ENCODE measurements at places on chromosomes 12 and 14.
A peak's percentile ranks its signal among the peaks of the same experiment; 100 is the strongest.

GRCh38 chr12:130266751-130267150, 70.9 kb upstream of the PIWIL1 start:
- DNase-seq: no peak

- no peak for DNase-seq
These were observed 88.7 kb downstream of the HECTD1 start for GRCh38 chr14:31118892-31119291.

DNA sequence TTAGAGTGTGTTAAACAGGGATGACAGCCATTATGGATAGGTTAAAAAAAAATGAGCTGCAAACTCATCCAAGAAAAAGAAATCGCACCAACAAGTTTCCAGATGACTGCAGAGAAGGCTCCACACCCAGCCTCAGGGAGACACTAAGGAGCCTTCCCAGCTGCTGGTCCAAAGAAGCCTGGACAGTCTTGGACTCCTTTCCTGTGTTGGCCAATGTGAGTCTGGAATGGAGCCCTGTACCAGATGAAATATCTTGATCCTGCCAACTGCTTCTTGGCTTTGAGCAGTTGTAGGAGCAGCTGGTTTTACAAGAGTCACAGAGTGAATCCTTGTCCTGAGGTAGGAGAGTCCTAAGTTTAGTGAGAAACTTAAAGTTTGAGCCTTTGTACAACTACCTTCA, 44.5 kb downstream of the SLC38A1 start:
- DNase-seq: no peak

GRCh38 chr14:99043756-99044155, 228.2 kb downstream of the BCL11B start:
- DNase-seq: no peak

- no peak for DNase-seq
These were observed 2.0 kb upstream of the EMP1 start for GRCh38 chr12:13194401-13195110.

DNA sequence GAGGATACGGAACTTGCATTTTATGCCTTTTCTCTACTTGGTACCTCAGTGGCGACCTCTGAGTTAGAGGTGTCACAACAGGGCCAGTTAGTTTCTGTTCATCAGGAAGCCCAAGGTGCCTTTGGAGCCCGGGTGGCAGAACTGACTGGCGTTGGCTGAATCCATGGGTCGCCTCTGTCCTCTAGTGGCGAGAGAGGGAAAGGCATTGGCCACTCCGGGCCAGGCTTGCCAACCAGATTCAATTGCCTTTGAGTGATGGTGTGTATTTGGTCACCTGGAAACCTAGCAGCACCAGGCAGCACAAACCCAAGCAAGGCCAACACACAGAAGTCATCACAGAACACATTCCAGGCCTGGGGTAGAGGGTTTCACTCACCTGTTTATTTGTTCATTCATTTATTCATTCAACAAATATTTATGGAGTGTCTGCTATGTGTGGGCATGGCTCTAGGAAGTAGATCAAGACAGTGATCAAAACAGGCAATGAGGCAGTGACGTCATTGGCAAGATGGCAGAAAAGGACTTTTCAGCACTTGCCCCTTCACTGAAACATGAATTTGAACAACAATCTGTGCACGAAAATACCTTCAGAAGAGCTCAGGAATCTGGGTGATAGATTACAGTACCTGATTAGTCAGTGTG, 40.5 kb upstream of the KCNA5 start:
- peak; percentile 5 for DNase-seq

- DNase-seq: no peak
These were observed 42.2 kb downstream of the FNTB start for GRCh38 chr14:65028937-65029336.

- DNase-seq: no peak
These were observed 76.9 kb downstream of the PPHLN1 start for GRCh38 chr12:42402821-42403411.

DNA sequence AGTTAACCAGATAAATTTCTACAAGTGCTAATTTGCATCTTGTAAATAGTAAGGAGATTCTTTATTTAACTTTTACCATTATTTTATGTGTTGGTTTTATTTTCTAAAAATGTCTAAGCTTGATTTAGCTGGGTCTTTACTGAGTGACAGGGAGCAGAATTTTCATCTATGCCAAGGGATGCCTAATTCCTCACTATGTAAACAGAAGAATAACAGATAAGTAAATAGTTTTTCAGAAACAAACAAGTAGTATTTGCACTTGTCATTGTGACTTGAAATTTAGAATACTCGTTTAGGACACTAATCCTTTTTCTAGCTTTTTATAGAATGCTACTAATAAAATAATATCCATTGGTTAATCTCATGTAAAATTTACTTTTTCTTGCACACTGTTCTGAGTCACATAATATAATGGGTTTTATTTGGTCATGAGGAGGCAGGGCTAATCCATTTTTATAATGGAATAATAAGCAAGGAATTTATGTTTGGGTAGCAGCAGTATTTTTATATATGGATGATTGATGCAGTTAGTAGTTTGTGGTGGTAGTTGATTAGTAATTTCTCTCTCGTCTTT, 746.5 kb downstream of the SLC6A15 start:
- DNase-seq: no peak

DNA sequence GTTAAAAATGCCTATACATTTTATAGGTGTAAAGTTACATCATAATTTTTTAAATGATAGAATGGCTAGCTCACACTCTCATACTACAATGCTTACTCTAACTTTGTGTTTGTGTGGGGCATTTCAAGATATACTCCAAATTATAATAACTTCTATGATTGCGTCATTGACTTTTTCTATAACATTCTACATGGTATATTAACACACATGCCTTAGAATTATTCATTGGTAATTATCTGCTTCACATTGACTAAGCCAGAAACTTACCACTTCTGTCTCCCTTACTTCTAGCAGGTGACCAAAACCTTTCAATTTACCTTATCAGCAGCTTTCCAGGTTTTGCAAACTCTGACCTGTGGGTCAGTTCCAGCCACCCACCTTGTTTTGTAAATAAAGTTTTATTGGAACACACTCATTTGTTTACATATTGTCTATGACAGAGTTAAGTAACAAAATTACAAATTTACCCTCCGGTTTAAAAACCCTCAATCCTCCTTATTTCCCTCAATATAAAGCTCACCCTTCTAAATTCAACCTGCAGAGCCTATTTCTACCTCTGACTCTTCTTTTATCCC, 12.7 kb upstream of the FLRT2 start:
- DNase-seq: no peak

DNA sequence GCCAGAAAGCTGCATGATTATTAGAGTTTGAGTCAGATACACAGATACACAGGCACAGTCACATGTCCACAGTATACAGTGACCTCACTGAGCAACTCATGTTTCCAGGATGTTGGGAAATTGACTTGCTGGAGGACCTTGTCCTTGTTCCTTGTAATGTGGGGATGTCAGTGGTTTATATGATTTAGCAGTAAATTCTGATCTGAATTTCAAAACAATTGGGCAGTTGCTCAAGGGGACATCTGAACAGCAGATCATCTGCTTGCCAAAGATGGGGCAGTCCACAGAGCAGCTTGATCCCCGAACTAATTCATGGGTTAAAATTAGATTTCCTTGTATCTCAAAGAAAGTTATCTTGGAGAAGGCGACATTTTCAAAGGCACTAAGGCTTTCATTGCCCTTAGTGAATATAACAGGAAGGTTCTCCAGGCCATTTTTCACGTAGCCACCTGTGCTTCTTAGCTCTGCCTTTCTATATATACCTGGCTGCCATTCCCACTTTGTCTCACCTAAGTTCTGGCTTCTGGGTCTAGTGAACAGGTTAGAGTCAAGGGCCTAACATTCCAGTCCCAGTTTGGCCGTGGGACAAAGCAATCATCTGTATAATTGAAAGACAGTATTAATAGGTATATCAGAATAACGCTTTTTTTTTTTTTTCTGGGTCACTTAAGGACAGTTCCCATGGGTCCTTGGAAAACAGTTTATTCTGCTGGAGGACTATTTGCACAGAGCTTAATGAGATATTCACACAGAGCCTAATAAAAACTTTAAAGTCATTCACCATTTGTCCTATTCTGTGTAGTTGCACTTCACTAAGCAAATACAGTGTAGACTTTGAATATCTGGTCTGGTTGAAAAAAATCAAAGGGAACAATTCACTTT, 64.9 kb upstream of the STRN3 start:
- no peak for DNase-seq

DNA sequence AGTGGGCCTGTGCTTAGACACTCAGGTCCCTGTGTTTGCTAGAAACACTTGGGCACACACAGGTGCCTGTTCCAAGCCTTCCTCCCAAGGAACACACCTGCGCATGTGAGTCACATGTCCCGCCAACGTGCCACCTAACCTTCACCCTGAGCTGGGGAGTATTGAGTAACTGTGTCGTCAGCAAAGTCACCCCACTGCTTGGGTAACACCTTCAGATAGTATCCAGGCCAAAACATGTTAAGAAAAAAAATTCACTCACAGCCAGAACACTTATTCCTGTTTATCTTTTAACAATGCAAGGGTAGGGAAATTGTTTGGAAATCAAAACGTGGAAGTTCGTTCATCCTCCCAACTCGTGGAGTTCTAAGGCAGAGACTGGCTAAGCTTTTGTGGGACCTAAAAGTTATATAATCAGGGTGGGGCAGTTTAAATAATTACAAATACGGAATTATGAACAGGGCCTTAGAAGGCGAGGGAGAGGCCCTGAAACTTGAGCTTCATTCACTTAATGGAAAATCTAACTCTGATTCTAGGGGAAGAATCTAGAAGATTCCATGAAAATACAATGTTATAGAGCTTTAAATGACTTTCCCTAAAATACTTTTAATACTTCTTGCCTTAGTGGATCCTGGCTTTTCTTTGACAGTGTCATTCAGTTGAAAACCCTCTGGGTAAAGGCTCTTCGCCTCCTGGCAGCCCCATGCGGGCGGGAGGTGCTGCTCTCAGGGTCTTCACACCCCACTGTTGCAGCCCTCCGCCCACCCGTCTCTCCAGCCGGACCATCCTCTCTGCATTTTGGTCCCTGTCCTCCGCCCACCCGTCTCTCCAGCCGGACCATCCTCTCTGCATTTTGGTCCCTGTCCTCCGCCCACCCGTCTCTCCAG, 30.3 kb upstream of the ADIPOR2 start:
- DNase-seq: no peak

- DNase-seq: no peak
These were observed 1116.9 kb upstream of the TMEM132C start for GRCh38 chr12:127150028-127150427.

DNA sequence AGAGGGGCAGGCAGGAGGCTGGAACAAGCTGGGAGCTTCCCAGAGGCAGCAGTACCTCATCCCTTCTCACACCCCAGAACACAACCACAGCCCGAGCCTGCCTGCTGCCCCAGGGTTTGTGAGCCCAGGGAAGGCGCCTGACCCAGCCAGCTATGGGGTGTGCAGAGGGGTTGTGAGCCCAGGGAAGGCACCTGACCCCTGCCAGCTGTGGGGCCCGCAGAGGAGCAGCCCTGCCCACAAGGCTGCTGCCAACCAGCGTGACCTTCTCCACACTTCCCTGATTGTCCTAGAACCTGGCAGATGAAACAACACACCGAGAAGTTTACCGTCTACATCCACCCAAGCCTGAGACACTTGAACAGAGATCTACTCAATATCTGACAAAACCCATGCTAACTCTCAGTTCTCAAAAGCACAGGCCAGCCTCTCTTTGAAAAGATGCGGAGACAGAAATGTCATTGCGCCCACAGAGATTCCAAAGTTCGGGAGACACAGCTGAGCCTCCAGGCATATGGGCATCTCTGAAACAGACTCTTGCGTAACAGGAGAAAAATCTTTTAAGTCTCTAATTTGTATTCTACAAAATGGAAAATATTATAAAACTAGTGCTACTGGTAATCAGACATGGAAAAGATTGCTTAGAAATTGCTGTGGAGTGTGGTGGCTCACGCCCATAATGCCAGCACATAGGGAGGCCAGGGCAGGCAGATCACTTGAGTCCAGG, 47.3 kb downstream of the SFSWAP start:
- DNase-seq: no peak

DNA sequence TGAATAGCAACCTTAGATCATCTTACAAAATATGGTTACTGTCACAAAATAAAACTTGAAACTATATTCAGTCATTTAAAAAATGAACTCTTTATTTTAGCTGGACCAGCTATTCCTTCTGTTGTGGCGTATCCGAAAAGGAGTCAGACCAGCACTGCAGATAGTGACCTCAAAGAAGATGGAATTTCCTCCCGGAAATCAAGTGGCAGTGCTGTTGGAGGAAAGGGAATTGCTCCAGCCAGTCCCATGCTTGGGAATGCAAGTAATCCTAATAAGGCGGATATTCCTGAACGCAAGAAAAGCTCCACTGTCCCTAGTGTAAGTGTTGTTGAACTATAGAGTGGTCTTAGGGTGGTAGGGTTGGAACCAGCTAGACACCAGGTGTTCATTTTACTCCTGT, 47.7 kb downstream of the CKB start:
- DNase-seq: no peak

- DNase-seq: no peak
These were observed 16.6 kb downstream of the ACTR10 start for GRCh38 chr14:58216544-58216943.

DNA sequence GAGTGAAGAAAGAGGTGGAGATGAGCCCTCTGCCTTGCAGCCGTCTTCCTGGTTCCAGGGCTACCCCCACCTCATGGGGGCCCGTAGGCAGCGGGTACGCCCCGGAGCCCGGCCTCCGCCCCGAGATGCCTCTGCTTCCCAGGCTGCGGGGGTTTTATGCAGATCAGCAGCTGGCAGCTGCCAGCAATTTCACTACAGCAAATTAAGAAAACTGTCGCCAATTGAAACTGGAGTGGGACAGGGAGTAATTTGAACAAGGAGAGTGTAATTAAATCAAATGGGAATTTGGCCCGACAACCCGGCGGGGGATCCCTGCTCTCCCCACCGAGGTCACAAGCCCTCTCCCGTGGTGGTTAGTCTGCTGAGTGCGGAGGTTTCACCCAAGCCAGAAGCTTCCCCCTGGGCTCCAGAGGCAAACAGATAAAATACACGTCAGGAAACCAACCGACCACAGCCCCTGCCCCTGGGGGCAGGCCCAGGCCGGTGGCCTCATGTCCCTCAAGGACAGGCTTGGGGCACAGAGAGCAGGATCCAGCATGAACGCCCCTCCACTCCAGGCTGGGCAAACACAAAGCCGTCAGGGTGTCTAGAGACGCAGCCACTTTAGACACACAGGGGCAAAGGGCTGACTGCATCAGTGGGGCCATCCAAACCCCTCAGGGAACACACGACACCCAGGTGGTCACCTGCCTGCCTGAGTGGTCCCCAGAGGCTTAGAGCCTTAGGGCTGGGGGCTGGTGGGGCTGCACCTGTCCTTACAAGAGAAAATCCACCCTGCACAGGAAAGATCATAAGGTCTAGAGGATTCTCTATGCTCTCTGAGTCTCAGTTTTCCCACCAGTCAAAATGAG, 53.8 kb downstream of the TESC start:
- DNase-seq: no peak
